IgD-negative memory B cell (primary cell): ENCODE measurements at places on chromosomes 4 and X. TPM values are rescaled to one million over a fixed set of nuclear protein-coding genes. Genes with fewer than 3 reads are reported as not detected.

The CYP2U1 gene
- 9.8 TPM for polyA plus RNA-seq

The CCDC149 gene
- polyA plus RNA-seq: not detected

The SSX4B gene
- not detected for polyA plus RNA-seq

The CLNK gene
- 2.6 TPM for polyA plus RNA-seq

The TECRL gene
- not detected for polyA plus RNA-seq

The VCX3B gene
- polyA plus RNA-seq: not detected

The DDX53 gene
- polyA plus RNA-seq: not detected

The ARAP2 gene
- polyA plus RNA-seq: 20.8 TPM

The SSX3 gene
- polyA plus RNA-seq: not detected

The SHOX gene
- not detected for polyA plus RNA-seq

The TEX13C gene
- polyA plus RNA-seq: not detected

The IL15 gene
- 8.2 TPM for polyA plus RNA-seq

The NHSL2 gene
- polyA plus RNA-seq: 0.83 TPM

The HOPX gene
- 84.2 TPM for polyA plus RNA-seq

The RASL11B gene
- polyA plus RNA-seq: 0.13 TPM

The DMRTC1 gene
- polyA plus RNA-seq: 1.0 TPM

The CDKL2 gene
- not detected for polyA plus RNA-seq

The TCP11X2 gene
- not detected for polyA plus RNA-seq

The SPANXC gene
- polyA plus RNA-seq: not detected

The SLC26A1 gene
- polyA plus RNA-seq: 0.70 TPM

The ASB11 gene
- polyA plus RNA-seq: not detected

The ARL13A gene
- not detected for polyA plus RNA-seq

The SOWAHB gene
- not detected for polyA plus RNA-seq

The CRLF2 gene
- not detected for polyA plus RNA-seq

The MAGEA1 gene
- not detected for polyA plus RNA-seq

The AR gene
- polyA plus RNA-seq: 0.20 TPM

The PAK3 gene
- 0.19 TPM for polyA plus RNA-seq

The KIAA1210 gene
- not detected for polyA plus RNA-seq

The ADAM29 gene
- 0.59 TPM for polyA plus RNA-seq

The PPP1R2C gene
- polyA plus RNA-seq: 4.6 TPM
